Stimulated activated CD4-positive, alpha-beta T cell treated with anti-CD3 and anti-CD28 coated beads, Interleukin-2, amount 100 ng/mL, for 48 hours (primary cell): ENCODE measurements at places on chromosomes 1 and 21.

- DNase-seq, result no peak
Measured at GRCh38 chr21:31894457-31894856, 21.6 kb downstream of the HUNK start.

DNA sequence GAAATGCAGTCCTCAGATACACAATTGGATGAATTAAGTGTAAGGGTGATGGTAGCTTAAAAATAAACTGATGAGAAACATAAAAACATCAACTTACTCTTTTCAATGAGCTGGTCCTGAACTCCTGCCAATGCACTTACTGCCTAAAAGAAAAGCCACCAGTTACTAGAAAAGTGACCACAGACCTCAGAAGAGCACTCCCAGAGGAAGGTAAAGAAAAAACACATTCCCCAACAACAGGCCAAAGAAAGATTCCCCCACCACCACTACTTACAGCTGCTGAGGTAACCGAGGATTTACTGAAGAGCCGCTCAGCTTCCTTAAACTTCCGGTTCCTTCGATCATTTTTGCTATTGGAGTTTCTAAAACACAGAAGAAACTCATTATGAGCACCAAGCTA lies 5.4 kb downstream of the MEAF6 start:
- no peak for DNase-seq

DNA sequence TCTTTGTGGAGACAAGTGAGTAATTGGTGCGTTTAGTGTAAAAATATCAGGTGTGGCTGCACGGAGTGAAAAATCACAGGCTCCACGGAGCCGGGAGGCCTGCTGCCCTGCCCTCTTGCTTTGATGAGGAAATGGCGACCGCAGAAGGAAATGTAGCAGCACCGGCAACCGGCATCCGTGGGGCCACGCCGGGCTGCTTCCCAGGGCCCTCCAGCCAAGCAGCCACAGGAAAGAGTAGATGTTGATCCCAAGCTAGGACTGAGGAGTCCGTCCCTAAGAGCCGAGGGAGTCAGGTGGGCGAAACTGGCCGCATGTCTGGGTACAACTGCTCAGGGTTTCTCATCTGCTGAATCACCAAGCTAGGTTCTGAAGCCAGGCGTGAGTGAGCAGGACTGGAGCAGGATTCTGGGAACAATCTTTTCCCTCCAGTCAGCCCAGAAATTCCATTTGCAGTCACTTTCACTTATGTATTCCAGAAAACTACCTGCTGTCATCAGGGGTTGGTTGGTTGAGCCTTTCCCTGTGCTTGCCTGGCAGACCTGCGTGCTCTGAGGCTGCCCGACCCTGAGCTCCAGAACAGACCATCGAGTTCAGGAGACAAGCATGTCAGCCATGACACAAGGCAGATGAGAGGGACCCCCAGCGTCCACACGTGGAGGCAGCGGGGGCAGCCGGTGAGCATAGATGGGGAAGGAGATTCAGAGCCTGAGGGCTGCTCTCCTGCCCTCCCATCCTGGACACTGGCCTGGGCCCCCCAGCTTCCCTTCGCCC lies 5.8 kb upstream of the ITGB2 start:
- DNase-seq, result no peak

DNA sequence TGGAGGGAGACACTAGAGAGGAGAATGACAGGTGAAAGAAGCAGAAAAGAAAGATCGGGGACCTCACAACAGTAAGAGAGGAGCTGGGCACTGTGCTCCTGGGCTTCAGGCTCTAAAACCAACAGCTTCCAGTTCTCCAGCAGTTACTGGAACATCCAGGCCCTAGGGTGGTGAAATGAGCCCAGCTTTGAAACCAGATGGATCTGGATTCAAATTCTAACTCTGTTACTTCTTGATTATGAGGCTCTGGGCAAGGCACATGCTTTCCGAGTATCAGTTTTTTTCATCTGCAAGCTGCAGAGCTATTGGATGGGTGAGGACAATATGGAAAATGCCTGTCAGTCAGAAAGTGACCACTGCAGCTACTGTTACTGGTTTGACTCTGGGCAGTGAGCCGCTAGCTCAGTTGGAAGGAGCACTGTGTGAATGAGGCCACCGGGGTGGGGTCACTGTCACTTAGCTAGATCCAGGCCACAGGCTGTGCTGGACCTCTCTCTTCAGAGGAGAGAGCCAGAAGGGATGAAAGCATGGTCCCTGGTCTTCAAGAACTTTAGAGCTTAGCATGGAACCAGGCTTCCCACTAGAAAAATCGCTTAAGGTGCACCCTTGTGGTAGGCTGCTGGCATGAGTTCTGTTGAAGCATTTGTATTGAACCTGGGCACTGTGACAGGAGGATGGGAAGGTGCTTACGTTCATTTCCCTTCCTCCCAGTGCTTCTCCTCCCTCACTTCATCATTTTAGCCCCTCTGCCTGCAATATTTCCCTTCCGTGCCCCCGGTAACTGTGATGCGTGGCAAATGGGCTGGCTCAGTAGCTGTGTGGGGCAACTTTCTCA lies 12.2 kb downstream of the PLEKHO1 start:
- DNase-seq, result no peak

- DNase-seq, result no peak
Measured at GRCh38 chr1:177568622-177569021, 397.9 kb downstream of the BRINP2 start.

GRCh38 chr1:24302209-24302611 lies 16.9 kb upstream of the GRHL3 start:
- DNase-seq, result no peak

- DNase-seq, result no peak
Measured at GRCh38 chr1:10113501-10113900, 80.7 kb downstream of the UBE4B start.

DNA sequence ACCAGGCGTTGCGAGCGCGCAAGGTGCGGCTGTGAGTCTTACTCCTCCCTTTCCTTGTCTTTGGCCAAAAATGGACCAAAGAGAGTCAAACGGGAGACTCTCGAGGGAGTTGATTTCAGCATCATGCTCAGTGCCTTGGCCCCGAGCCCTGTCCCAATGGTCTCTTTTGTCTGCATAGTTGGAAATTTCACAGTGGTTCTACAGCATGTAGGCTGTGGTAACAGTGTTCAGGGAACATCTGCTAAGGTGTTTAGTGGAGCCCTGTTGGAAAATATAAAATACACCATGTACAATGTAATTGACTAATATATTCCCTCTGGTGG lies 2.7 kb downstream of the CACNA1E start:
- no peak for DNase-seq
